ENCODE measurements at places on chromosomes 11 and 22. TPM values are rescaled to one million over a fixed set of nuclear protein-coding genes. Genes with fewer than 3 reads are reported as not detected.

GRCh38 chr11:124724979-124725718 lies 14.6 kb upstream of the NRGN start:
- DNase-seq = no peak

DNA sequence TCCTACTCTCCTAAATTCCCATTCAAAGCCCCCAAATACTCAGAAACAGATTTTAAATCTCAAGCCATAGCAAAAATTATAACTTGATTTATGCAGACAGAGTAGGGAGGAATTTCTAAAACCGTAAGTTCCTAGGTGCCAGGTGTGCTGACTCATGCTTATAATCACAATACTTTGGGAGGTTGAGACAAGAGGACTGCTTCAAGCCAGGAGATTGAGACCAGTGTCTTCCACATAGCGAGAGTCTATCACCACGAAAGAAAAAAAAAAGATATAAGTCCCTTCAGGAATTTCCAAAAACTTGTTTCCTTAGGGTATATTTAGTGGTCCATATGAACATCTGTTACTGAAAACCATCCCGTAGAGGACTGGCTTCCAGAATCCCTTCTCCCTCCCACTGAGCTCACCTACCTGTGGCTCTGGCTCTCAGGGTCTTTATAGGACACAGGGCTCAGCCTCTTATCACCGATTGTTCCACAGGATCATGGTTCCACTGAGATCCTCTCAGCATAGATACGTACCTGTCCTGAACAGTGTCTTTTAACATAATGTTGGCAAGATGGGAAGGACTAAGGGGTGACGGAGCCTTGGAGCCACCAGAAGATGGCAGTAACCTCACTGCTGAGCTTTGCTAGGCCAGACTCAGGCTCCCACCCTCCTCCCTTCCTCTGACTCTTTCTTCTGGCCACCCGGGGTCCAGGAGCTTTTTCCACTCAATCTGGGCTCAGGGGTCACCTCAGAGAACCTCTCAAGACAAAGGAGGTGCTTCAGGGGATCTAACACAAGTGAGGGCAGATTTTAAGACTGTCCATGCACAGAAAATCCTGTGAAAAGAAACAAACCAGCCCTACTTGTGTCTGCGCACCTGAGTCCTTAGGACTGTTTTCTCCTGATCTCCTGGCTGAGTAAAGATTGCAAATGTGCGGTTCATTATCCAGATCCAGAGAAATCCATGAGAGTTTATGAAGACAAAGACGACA lies 117.5 kb upstream of the TOP3B start:
- DNase-seq = no peak

GRCh38 chr11:102457865-102458264 lies 5.3 kb upstream of the TMEM123 start:
- DNase-seq = no peak

DNA sequence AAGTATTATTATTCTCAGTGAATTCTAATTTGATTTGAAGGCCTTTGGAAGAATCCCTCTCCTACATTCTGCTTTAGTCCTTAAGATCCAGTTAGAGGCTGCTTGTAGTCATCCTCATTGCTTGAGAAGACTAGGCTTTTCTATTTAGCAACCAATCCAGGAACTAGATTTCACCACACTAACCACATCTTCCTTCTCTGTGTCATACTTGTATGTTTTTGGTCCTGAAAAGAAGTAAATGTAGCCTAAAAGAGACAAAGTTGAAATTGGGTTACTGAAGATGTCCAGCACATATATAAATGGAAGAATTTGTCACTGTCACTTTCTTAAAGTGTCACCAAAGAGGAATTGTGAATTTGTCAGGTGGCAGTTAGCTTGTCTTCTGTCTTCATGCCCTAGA lies 46.6 kb upstream of the MMP7 start:
- DNase-seq = no peak

Gene KRTAP5-11
- not detected for polyA plus RNA-seq

DNA sequence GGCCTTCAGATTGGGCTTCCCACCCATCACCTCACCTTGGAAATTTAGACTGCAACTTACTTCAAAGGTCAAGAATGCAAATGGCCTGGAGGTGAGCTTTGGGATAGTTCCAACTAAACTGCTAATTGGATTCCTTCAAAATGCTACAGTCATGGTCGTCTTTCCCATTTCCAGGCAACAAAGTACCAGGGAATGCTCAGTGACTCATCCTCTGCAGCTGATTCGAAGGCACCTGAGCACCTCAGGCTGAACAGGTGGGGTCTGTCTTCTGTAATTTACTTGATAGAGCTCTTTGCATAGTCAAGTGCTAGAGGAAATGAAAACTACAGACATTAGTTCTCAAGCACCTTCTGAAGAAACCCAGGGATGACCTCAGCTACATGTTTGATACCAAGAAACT lies 20.5 kb upstream of the FSHB start:
- DNase-seq = no peak
